Cardiac muscle cell (in vitro differentiated cells and primary cell): ENCODE measurements at places on chromosomes 3 and 15. TPM values are rescaled to one million over a fixed set of nuclear protein-coding genes. Genes with fewer than 3 reads are reported as not detected.

Gene TASOR
- polyA plus RNA-seq: 16.4 and 20.1 TPM in 2 replicates

DNA sequence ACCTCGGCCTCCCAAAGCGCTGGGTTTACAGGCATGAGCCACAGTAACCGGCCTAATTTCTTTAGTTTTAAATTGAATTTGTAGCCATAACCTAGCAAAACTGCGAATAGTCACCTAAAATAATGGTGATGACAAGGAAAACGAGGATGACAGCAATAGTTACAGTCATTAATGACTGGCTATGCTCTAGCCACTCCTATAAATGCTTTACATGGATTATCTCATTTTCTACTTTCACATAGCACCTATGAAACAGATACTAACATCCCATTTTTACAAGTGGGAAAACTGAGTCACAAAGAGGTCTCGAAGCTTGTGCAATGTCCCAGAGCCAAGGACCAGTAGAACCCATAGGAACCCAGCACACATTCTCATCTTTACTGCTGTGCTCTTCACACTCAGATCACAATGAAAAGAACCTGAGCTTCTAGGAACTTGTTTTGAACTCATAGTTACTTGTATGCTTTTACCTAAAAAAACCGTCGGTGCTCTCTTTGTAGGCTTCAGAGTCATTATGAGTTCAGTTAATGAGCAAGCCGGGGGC, 39.4 kb downstream of the FBXL22 start:
- DNase-seq: no peak

Gene AP3B2
- 1.4 and 4.8 TPM in 2 replicates for polyA plus RNA-seq

Gene XXYLT1
- 52.5 and 62.3 TPM in 2 replicates for polyA plus RNA-seq

Gene P4HTM
- polyA plus RNA-seq: 60.4 and 84.7 TPM in 2 replicates

GRCh38 chr3:112136959-112137693, 4.1 kb upstream of the GCSAM start:
- peak; percentile 64 for DNase-seq

GRCh38 chr3:197083486-197083885, 53.9 kb upstream of the MELTF start:
- DNase-seq: peak; percentile 82

DNA sequence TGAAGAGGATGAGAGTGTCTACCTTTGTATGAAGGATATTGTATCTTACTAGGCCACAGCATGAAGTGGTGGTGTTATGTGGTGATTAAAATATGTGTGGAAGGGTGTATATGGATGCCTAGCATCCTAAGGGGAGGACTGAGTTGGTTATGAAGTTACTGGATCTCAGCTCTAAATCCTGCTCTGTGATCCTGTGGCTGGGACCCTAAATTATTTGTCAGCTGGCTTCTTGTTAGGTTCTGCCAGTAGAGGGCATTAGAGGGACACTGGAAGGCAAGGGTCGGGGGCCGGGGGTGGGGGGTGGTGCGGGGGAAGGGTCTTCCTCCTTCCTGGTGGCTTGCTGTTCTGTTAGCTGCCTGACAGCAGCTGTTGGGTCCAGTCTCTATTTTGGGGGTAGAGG, 34.9 kb downstream of the MORF4L1 start:
- peak; percentile 53 for DNase-seq

Gene SNTN
- polyA plus RNA-seq: not detected in 2 replicates

GRCh38 chr15:56440214-56440770, 24.6 kb downstream of the MNS1 start:
- no peak for DNase-seq

DNA sequence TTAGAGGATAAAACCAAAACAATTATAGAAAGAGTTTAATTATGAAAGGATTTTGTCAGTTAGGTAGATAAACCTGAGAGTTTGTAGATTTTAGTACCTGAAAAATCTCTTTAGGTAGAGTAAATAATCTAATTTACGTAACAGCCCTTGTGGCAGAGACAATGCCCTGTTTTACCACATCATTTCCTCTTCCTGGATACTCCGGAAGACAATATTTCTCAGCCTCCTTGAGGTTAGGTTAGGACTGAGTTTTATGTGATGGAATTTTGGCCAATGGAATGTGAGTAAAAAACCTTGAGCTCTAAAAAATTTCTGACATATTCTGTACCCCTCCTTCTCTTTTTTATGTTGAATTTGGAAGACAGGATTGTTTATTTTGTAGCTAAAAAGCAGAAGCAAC, 50.7 kb upstream of the TPRG1 start:
- no peak for DNase-seq

Gene CAPN3
- 47.0 and 79.7 TPM in 2 replicates for polyA plus RNA-seq

DNA sequence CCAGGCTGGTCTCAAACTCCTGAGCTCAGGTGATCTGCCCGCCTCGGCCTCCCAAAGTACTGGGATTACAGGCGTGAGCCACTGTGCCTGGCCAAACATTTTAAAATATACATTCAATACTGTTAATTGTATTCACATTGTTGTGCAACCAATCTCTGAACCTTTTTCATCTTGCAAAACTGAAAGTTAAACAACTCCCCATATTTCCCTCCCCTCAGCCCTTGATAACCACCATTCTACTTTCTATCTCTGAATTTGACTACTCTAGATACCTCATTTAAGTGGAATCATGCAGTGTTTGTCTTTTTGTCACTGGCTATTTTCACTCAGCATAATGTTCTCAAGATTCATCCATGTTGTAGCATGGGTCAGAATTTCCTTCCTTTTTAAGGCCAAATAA, 30.0 kb downstream of the HMCES start:
- no peak for DNase-seq

Gene SUCNR1
- polyA plus RNA-seq: not detected in 2 replicates

GRCh38 chr3:10876661-10877060, 60.6 kb downstream of the SLC6A11 start:
- DNase-seq: no peak

Gene ADPGK
- polyA plus RNA-seq: 37.3 and 40.6 TPM in 2 replicates

Gene TNFAIP8L3
- 0.60 TPM in 1 of 2 replicates, not detected in the other for polyA plus RNA-seq

- no peak for DNase-seq
These were observed 48.7 kb downstream of the FOXB1 start for GRCh38 chr15:60052796-60053195.

GRCh38 chr3:122012821-122013220, 9.2 kb downstream of the ILDR1 start:
- no peak for DNase-seq

Gene GOLGA8Q
- polyA plus RNA-seq: 0.48 TPM in 1 of 2 replicates, not detected in the other

DNA sequence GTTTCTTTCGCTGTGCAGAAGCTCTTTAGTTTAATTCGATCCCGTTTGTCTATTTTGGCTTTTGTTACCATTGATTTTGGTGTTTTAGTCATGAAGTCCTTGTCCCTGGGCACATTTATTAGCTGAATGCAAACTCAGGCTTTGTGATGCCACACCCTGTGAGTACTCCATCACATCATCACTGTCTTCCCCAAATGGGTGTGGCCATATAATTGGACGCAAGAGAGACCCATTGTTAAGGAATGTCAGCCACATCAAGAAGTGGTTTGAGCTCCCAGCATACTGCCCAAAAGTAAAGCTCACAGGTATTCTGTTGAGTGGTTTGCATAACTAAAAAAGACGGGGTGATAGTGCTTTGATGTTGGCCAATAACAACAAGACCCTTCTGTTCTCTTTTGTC, 245.7 kb downstream of the SV2B start:
- no peak for DNase-seq

GRCh38 chr3:183265157-183265642, 12.1 kb downstream of the B3GNT5 start:
- DNase-seq: peak; percentile 77

GRCh38 chr3:74626011-74626410, 11.6 kb upstream of the CNTN3 start:
- DNase-seq: no peak

Gene CXCR6
- 0.06 TPM in 1 of 2 replicates, not detected in the other for polyA plus RNA-seq

DNA sequence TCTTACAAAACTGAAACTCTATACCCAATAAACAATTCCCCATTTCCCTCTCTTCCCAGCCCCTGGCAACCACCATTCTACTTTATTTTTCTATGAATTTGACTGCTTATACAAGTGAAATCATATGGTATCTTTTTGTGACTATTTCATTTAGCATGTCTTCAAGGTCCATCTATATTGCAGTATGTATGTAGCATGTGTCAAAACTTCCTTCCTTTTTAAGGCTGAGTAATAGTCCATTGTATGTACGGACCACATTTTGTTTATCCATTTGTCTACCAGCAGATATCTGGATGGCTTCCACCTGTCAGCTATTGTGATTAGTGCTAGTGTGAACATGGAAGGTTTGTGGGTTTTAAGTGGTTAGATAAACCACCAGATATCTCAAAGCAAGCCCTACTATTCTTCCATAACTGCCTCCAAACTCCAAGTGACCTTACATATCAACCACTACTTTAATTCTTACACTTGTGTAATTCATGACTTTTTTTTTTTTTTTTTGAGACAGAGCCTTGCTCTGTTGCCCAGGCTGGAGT, 134.7 kb downstream of the TMCC1 start:
- DNase-seq: no peak

- peak; percentile 98 for DNase-seq
These were observed 50.3 kb downstream of the CHSY1 start for GRCh38 chr15:101201411-101202174.

GRCh38 chr3:139358841-139359562, 15.2 kb downstream of the MRPS22 start:
- no peak for DNase-seq

DNA sequence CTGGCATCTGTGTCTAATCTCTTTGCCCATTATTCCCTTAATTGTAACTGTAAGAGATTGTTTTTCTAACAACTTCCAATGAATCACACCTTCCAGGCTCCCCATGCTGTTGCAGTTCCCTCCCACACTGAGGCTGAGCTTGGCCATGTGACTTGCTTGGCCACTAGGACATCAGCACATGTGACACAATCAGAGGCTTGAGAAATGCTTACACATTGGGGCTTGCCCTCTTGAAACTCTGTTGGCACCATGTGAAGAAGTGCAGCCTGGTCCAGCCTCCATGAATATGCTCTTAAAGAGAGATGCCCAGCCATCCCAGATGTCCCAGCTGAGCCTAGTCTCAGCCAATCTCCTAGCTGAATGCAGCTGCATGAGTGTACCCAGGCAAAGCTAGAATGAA, 326.8 kb upstream of the SOX2 start:
- no peak for DNase-seq

- no peak for DNase-seq
These were observed 25.1 kb upstream of the BCL2L10 start for GRCh38 chr15:52137432-52138357.

Gene RLBP1
- polyA plus RNA-seq: 0.40 TPM in 1 of 2 replicates, not detected in the other
